CMK (cell line): ENCODE measurements at places on chromosomes 16 and 17.

DNA sequence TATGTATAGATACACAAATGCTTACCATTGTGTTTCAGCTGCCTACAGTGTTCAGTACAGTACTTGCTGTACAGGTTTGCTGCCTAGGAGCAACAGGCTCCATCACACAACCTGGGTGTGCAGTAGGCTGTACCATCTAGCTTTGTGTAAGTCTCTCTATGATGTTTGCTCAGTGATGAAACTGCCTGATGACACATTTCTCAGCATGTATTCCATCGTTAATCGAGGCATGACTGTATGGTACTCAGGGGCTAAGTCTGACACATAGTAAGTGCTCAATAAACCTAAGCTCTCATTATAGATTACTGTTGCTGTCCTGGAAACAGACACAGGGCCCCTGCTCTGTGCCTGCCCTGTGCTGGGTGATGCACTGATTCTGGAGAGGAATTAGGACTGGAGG lies 18.1 kb downstream of the KCNJ12 start:
- no peak for DNase-seq

- DNase-seq, result no peak
Measured at GRCh38 chr17:72846399-72846798, 246.1 kb downstream of the SLC39A11 start.

DNA sequence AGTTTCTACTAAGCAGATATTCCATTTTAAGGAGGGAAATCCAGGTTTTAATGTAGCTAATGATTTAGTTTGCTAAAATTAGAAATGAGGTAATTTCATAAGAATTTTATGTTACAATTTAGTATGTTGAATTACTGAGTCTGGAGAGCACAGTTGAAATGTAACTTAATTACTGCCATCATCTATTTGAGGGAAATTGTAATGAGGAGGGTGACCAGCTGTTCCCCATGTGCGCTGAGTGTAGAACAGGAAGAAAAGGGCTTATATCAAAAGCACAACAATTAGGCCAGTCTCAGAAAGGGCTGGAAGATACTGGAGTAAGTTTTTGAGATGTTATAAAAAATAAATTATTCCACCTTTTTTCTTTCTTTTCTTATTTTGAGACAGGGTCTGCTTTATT lies 735.1 kb upstream of the GOT2 start:
- no peak for DNase-seq

- no peak for DNase-seq
Measured at GRCh38 chr17:38563362-38564253, 42.1 kb downstream of the SRCIN1 start.

GRCh38 chr16:51852892-51853291 lies 694.1 kb downstream of the TOX3 start:
- no peak for DNase-seq

GRCh38 chr16:20971401-20971800 lies 70.8 kb downstream of the LYRM1 start:
- no peak for DNase-seq

GRCh38 chr17:4557626-4558346 lies 2.6 kb downstream of the GGT6 start:
- DNase-seq, result no peak

DNA sequence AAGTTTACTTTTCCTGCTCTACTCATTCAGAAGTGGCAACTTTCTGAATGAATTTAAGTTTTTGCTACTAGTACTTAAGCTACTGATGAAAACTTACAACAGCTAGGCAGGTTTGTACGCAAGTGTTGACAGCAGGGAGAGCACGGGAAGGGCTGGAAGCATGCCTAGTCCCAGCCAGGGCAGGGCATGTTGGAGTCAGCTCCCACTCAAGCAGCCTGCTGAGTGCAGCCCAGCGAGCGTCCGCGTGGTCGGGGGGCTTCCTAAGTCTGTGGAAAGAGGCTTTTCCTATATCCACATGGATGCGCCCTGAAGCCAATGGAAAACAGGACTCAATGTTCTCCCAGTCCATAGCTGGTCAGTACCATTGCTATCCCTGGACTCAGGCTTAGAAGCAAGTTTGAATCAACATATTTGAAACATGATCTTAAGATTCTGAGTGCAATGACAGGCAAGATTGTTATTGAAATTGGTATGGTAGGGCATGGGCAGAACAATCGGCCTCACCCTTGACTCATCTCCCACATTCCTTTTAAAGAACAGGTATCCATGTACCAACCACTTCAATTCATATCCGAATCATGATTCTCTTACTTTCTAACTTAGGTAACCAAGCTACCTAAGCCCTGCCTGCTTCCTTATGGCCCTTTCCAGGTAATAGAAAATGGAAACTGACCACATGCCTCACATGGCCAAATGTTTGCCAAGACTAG lies 22.5 kb downstream of the CYB5D2 start:
- no peak for DNase-seq

GRCh38 chr16:14098081-14098480 lies 27.0 kb downstream of the MRTFB start:
- no peak for DNase-seq
